ENCODE measurements at places on chromosomes 12 and 14.
A peak's percentile ranks its signal among the peaks of the same experiment; 100 is the strongest.

GRCh38 chr12:108361606-108362005, 22.5 kb upstream of the CMKLR1 start:
- DNase-seq: no peak

GRCh38 chr12:120013659-120014380, 24.8 kb downstream of the BICDL1 start:
- DNase-seq: no peak

- DNase-seq: no peak
These were observed 18.9 kb upstream of the POC1B start for GRCh38 chr12:89544681-89545184.

GRCh38 chr12:27186022-27186839, 57.9 kb upstream of the STK38L start:
- DNase-seq: no peak

GRCh38 chr14:102975662-102976061, 53.2 kb downstream of the AMN start:
- DNase-seq: no peak

DNA sequence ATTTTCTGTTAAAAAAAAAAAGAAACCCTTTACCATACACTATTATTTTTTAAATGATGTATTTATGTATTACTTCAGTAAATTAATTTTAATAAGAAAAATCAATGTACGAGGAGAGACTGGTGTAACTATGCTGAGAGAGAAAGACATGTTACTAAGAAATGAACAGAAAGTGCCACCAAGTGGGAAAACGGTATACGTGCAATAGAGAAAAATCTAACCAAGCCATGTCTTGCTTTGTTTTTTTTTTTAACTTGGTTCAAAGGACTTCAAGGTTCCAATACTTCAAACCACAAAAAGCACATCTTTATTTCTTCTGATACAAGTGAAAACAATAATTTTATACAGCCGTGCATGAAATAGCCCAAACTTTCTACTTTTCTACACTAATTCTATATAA, 22.9 kb downstream of the NDUFA12 start:
- DNase-seq: no peak

- peak; percentile 2 for DNase-seq
These were observed 468.3 kb downstream of the AACS start for GRCh38 chr12:125533434-125534029.

- peak; percentile 22 for DNase-seq
These were observed 8.7 kb upstream of the TESPA1 start for GRCh38 chr12:54993181-54993835.

GRCh38 chr14:99413172-99413571, 67.5 kb downstream of the SETD3 start:
- no peak for DNase-seq

- DNase-seq: no peak
These were observed 124.9 kb downstream of the DACT1 start for GRCh38 chr14:58762629-58763028.

GRCh38 chr12:2891240-2892053, 756 bp downstream of the TULP3 start:
- no peak for DNase-seq

DNA sequence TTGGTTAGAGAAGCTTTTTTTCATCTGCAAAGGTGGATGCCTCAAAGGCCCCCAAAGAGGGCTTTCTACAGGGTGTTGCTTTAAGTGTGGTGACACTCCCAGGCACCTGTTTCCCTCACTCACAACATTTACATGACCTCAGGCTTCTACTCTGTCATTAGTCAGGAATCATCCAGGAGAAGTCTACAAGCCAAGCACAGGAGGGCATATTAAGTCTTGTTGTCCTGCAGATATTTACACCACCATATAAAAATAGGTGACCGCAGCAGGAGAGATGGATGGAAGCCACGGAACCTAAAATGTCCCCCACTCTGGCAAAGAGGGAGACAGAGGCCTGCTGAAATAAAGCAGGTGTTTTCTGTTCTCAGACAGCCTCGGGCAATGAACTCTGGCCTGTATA, 7.5 kb upstream of the DPF3 start:
- DNase-seq: no peak

DNA sequence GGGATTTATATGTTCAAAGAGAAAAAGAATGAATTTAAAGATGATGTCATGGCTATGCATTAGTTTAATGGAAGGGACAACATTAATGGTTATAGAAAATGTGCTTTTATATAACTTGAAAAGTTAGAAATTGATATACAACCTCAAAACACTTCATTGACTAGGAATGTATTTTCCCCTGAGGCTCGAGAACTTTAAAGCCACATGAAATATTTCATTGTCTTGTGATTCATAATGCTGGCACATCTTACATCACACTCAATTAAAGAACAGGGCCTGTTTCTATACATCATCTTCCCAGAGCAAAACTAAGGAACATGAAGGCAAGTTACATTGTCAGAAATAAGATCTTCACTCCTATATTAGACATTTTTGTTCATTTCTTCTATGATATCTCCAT, 35.2 kb upstream of the PAWR start:
- no peak for DNase-seq

DNA sequence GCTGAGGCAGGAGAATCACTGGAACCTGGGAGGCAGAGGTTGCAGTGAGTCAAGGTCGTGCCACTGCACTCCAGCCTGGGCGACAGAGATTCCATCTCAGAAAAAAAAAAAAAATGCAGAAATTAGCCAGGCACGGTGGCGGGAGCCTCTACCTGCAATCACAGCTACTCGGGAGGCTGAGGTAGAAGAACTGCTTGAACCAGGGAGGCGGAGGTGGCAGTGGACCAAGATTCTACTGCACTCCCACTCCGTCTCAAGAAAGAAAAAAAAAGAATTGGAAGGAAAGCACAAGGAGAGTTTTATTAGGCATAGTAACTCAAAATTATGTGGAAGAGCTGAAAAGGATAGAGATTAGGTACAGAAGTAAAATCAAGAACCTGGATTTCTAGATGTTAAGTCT, 20.8 kb upstream of the AMHR2 start:
- no peak for DNase-seq

- DNase-seq: no peak
These were observed 4.5 kb downstream of the TMEM117 start for GRCh38 chr12:43840338-43840737.

DNA sequence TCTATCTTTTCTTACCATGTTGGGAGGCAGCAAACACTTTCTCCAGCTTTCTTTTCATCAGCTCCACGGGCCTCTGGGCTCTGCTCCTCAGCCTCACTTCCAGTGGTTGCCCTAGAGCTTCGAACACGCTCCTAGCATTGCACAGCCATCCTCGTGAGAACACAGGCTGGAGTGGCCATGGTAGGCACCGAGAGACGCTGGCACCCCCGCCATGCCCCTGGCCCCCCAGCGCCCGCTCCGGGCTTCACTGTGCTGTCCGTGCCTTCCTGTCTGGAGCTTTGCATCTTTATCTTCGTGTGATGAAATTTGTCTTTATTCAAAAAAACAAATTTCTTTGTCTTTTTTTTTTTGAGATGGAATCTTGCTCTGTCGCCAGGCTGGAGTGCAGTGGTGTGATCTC, 352.2 kb downstream of the TMEM121 start:
- no peak for DNase-seq

DNA sequence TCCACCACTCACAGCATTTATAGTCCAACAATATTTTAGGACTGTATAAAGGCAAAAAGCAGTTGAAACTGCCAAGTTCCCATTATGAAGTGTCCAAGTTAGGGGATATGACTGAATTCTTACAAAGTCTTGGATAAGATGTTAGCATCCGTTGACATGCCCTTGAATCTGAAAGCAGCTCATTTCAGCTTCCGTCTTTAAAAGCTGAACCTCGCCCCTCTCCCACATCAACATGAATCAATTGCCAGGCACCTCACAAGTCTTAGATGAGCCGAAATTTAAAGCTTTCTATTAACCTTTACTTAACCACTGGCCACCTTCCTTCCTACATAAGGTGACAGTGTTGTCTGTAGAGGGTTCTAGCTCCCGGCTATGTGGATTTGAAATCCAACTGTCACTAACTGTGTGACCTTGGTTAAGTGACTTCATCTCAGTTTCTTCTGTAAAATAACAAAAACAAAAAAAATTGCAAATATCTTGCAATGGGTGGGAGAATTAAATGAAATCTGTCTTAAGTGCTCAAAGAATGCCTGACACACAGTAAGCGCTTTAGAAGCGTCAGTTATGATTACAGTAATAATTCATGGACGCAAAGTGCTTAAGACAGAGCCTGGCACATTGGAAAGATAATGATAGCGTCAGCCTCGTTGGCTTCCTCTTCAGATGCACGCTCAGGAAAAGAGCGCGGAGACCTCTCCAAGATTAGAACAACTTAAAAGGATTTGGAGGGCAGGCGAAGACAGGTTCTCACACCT, 1.2 kb downstream of the PPP1CC start:
- no peak for DNase-seq

- no peak for DNase-seq
These were observed 390.7 kb downstream of the SYT1 start for GRCh38 chr12:79255288-79255687.

GRCh38 chr12:115456946-115457689, 773.1 kb upstream of the TBX3 start:
- no peak for DNase-seq

GRCh38 chr12:109927622-109928021, 27.5 kb downstream of the TCHP start:
- peak; percentile 25 for DNase-seq

- no peak for DNase-seq
These were observed 70.5 kb upstream of the FRMD6 start for GRCh38 chr14:51581017-51581881.

DNA sequence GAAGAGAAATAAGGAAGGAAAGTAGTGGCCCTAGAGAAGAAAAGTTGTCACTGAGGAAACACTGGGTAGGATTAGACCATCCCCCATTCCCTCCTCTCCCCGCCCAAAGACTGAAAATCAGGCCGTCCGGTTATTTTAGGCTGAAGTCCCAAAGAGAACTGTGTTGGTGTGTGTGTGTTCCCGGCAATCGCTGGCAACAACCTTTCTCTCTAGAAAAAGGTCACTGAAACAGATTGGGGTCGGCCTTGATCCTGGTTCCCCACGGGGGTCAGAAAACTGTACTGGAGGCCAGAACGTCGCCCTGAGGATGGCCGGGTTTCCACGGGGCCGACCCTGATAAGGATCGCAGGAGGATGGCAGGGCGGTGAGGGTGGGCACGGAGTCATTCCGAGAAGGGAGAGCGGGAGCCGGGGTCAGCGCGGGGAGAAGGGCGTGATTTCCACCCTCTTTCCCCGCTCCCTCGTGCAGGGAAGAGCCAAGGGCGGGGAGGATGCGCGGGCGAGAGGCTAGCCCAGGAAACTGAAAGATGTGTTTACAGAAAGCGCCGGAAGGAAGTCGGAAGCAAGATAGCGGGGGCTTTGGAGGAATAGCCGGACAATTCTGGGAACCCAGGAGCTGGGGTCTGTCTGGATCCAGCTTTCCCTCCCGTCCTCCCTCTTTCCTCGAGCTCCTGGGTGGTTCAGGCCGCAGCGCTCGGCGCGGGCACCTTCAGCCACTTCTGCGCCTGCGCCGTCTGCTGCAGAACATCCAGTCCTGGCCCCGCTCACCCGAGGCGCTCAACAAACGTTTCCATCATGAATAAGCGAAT, 25.3 kb upstream of the SPTLC2 start:
- DNase-seq: peak; percentile 67

DNA sequence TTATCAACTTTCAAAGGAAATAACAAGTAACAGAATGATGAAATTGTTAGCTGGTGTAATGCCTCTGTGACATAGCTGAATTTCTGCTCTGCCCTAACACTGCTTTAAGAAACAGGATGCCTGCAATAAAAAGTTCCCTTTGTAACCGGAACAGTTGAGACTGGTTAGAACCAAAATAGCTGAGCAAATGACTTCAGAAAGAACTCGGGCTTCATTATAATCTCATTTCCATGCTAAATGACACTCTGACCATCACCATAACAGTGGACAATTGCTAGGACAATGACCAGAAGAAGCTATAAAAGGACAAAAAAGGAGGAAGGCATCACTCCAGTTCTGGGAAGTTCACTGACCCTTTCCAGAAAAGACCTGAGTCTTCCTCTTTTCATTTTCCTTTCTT, 23.5 kb upstream of the PYGL start:
- DNase-seq: no peak

DNA sequence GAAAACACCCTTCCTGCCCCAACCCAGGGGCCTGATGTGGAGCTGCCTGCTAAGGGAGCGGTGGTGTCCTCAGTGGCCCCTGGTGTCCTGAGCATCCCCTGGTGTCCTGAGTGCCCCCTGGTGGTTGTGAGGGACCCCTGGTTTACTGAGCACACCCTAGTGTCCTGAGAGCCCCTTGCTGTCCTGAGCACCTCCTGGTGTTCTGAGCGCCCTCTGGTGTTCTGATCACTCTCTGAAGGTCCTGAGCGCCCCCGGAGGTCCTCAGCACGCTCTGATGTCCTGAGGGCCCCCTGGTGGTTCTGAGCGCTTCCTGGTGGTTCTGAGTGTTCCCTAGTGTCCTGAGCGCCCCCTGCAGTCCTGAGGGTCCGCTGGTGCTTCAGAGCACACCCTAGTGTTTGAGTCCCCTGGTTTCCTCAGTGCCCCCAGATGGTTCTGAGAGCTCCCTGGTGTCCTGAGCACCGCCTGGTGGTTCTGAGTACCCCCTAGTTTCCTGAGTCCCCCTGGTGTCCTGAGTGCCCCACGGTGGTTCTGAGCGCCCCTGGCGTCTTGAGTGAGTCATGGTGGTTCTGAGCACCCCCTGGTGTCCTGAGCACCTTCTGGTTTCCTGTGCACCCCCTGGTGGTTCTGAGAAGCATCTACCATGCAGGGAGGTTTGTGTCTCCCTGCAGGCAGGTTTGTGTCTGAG, 1004.2 kb downstream of the TMEM121 start:
- DNase-seq: peak; percentile 20

DNA sequence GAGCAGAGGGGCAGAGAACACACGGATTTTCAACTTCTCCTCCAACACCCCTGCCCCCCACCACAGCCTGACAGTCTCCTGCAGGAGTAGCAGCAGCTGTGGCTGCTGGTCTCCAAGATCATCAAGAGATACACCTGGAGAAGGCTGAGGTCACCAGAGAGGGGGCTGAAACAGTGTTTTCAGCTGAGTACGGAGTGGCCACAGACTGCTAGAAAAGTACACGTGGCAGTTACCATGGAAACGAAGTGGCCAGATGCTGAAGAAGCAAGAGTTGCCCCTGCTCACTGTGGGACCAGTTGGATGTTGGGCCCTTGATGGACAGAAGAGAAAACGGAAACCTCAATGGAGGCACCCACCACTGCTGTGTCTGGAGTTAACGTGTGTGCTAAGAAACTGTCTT, 4.9 kb upstream of the DIABLO start:
- no peak for DNase-seq

DNA sequence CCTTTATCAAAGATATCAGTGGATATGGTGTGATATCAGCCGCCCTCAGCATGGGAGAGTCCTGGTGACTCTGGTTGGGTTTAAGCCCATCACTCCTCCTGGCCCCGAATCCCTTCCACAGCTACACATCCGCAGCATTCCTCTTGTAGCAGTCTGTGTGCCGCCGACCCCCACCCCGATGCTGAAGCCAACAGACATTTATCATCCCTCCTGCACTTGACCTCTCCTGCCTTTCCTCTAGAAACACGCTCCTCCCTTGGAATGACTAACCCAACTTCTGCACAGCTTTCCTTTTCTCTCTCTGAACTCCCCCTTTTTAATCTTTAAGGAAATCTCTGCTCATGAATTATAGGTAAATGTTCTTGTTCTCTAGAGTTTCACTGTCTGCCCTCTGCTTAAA, 250.9 kb upstream of the FOXN3 start:
- DNase-seq: no peak

GRCh38 chr12:41361738-41362137, 173.6 kb downstream of the PDZRN4 start:
- no peak for DNase-seq

GRCh38 chr14:78130356-78130755, 39.8 kb upstream of the NRXN3 start:
- no peak for DNase-seq

- DNase-seq: no peak
These were observed 405.6 kb downstream of the TMEM121 start for GRCh38 chr14:105931808-105932483.

GRCh38 chr12:52423661-52424500, 10.3 kb downstream of the KRT75 start:
- DNase-seq: no peak

All from stimulated activated CD4-positive, alpha-beta T cell treated with anti-CD3 and anti-CD28 coated beads, Interleukin-12 subunit alpha, Interleukin-12 subunit beta, amount 100 ng/mL, for 4 hours (primary cell).